Fibroblast of skin of right biceps (primary cell): ENCODE measurements at places on chromosomes 3 and 15.
A peak's percentile ranks its signal among the peaks of the same experiment; 100 is the strongest.

GRCh38 chr15:80732818-80733217 lies 37.7 kb downstream of the ABHD17C start:
- no peak for DNase-seq

- no peak for DNase-seq
Measured at GRCh38 chr3:49213998-49214397, 42.6 kb downstream of the KLHDC8B start.

- DNase-seq = no peak
Measured at GRCh38 chr3:114026331-114026730, 30.0 kb downstream of the CCDC191 start.

DNA sequence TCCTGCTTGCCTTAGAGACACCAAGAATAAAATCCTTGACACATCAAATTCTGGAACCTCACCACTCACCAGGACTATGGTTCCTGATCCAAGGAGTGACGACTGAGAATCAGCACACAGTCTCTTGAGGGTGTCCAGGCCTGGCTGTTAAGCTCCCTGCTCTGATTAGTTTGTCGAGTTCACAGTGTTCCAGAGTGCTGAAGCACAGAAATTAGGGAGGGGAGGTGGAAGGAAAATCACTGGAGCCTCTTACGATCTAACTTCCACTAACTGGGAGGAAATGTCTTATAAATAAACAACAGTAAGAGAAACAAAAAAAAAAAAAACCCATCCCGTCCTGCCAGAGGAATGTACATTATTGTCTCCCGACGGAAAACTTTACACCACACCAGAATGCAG lies 330.2 kb downstream of the TIGIT start:
- DNase-seq = no peak

- DNase-seq = peak; percentile 95
Measured at GRCh38 chr3:189563853-189564563, 67.2 kb upstream of the TP63 start.

DNA sequence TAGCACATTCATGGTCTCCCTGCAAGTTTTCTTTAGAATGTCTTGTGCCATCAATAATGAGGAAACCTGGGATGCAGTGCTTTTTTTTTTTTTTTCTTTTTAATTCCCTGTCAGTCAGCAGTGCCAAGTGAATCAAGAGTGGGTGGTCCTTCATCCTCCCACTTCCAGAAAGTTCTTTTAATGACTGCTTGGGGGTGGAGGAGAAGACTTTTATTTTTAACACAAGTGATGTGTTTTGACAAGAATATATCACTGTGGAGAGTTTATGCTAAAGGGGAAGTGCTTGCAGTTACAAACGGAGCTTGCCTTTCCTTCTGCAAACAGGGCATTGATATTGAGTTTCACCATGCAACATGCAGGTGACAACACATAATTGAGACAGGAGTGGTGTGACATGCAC lies 69.7 kb downstream of the CACNA2D3 start:
- no peak for DNase-seq

DNA sequence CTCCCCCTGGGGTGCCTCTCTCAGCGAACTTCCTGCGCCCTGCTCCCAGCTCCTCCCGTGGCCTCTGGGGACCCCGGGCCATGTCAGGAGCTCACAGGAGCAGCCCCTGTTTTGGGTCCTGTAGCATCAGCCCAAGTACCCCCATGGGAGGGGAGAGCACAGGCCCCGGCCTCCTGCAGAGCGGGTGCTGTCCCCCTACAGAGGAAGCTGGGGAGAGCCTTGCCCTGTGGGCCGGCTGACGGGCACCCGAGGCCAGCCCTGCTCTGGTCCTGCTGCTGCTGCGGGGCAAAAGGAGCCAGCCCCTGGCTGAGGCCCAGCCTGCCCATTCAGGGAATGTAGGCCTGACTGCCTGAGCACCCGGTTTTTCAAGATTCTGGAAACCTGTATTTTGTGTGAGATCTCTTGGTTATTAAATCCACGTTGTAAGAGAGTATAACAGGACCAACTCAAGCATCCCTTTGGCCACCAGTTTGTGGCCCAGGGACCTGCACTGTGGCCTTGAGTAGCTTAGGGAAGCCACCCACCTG lies 12.4 kb downstream of the PLXNA1 start:
- no peak for DNase-seq

DNA sequence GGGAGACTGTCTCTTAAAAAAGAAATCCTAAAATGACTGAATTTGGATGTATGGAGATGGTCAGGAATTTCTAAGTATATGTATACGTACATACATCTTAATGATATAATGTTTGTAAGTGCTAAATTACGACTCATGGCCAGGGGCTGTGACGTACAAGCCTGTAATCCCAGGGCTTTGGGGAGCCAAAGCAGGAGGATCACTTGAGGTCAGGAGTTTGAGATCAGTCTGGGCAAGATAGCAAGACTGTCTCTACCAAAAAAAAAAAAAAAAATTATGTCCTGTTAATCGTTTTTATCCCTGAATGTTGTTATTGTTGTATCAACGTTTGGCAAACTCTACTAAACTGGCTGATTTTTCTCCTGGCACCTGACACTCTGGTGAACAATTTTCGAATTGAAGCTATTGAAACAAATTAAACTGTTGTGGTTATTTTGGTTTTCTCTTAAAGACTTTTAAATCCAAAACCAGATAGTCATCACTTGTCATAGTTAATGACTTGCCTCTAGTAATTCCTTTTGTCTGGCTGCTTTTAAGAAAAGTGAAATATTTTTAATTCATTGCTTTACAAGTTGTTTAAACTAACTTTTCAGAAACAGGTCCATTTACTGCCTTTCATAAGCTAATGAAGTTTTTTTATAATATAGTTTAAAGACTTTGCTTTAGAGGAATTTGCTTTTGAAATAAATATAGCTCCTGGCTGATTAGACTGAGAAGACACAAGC lies 7.0 kb downstream of the MORF4L1 start:
- DNase-seq = peak; percentile 56

DNA sequence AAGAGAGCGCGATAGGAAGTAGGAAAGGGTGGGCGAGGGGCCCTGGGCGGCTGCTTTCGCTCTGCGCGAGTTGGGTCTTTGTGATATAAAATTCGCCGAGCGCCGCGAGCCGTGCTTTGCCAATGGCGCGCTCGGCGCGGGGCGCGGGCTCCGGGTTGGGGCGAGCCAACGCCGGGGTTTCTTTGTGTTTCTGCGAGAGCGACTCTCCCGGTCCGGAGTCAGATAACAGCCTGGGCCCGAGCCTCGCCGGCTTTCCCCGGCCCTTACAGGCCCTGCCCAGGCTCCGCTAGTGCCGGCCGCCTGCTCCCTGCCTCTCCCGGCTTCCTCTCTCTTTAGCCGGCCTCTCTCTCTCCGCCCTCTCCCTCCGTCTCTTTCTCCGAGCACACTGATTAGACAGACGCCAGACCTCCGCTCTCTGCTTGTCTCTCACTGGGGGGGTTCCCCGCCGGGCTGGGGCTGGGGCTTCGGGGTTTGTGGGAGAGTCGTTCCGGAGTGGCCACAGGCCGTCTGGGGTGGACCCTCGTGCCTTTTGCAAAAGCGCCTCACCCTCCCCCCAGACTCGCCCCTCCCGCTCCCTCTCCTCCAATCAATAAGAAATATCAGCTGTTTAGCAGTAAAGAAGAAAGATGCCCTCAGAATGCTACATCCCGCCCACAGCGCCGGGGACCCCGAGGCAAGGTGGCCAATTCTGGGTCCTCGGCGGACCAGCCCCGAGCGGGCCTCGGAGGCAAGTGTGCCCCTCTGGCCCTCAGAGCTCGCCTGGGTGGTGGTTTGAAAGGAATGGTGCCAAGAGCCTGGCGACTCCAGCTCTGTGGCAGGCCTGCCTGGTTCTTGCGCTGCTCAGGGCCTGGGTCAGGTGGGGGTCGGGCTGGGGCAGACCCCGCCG lies 2.9 kb downstream of the NR2F2 start:
- DNase-seq = no peak

DNA sequence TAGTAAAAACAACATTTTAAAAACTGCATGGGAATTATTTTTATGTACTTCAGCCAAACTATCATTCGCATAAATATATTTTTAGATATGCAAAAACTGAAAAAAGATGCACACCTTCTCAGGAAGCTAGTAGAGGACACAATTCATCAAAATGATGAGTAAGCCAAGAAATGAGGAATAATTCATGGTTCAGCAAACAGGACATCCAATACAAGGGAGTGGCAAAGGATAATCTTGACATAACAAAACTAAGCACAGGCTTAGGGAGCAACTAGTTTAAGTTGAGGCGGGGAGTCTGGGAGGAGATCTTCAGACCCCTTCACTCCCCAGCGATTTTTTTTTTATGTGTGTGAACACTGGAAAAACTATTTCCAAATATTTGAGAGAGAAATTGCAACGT lies 93.7 kb downstream of the ZNF280D start:
- DNase-seq = no peak

- DNase-seq = no peak
Measured at GRCh38 chr15:26806151-26806550, 33.3 kb upstream of the GABRB3 start.

- DNase-seq = peak; percentile 36
Measured at GRCh38 chr3:118001380-118001779, 1033.3 kb downstream of the IGSF11 start.

GRCh38 chr3:117310536-117310935 lies 601.0 kb downstream of the TUSC7 start:
- no peak for DNase-seq

DNA sequence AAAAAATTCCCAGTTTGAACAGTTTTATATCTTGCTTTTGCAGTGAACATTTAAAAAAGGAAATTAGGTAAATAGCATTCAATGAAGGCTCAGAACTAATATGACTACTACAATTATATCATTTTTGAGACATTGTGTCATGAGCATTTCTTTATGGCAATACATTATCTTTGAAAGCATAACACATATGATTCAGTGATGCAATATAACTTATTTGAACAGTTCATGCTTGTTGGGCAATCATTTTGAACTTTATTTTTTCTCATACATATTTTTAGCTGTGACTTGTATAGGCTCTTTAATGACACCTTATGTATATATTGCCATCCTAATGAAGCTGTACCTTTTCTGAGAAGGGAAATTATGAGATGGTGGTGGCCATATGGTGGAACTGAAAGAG lies 828.6 kb upstream of the NR2F2 start:
- peak; percentile 9 for DNase-seq

DNA sequence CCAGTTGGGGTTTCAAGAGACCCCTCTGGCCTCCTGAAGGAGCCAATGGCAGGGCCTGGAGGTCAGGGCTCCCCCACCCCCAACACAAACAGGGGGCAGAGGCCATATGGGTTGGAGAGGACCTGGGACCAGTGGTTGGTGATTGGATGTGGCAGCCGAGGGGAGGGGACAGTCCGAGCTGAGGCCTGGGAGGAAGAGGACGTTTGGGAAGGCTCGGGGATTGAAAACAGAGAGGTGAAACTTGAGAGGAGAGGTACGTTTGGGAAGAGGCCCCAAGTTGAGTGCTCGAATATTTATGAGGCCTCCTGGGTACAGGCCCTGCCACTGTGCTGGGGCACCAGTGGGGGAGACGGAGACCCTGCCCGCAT lies 53.7 kb downstream of the DNAJB8 start:
- DNase-seq = no peak

- peak; percentile 84 for DNase-seq
Measured at GRCh38 chr3:55327131-55327920, 159.8 kb downstream of the WNT5A start.

- peak; percentile 94 for DNase-seq
Measured at GRCh38 chr3:51340013-51340829, 44.9 kb upstream of the MANF start.

DNA sequence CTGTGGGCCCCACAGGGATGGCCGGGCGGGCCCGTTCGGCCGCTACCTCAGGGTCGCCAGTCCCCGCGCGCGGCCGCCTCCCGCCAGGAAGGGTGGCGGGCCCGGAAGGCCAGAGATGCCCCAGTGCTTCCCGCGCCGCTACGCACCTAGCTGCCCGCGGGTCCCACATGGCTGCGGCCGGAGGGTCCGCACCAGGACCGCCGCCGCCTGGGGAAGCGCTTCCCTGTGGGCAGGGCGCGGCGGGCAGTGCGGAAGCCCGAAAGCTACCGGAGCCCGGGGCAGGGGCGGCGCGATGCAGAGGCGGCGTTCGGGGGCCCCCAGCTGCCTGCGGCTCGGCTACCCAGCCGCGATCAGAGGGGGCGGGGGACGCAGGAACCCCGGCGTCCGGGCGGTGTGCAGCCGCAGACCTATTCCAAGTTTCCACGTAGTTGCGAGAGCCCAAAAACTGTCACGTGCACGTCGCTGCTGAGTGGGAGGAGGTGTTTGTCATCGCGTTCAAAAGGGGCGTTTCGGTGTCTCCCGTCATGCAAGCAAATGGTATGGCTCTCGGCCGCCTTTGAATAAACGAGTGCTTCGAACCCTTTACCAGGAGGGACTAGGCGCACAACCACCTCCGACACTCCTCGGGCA lies at the start of gene TRANK1:
Gene TRANK1 (minus strand): TSS at position 414 of the 630 bp plus-strand sequence. CDS start 245 bp downstream, at position 169.
- DNase-seq = peak; percentile 67

GRCh38 chr3:179720196-179720595 lies 67.4 kb downstream of the USP13 start:
- no peak for DNase-seq

- no peak for DNase-seq
Measured at GRCh38 chr15:100841426-100841825, 38.2 kb upstream of the ALDH1A3 start.

- peak; percentile 36 for DNase-seq
Measured at GRCh38 chr3:154018100-154018696, 103.0 kb upstream of the ARHGEF26 start.

DNA sequence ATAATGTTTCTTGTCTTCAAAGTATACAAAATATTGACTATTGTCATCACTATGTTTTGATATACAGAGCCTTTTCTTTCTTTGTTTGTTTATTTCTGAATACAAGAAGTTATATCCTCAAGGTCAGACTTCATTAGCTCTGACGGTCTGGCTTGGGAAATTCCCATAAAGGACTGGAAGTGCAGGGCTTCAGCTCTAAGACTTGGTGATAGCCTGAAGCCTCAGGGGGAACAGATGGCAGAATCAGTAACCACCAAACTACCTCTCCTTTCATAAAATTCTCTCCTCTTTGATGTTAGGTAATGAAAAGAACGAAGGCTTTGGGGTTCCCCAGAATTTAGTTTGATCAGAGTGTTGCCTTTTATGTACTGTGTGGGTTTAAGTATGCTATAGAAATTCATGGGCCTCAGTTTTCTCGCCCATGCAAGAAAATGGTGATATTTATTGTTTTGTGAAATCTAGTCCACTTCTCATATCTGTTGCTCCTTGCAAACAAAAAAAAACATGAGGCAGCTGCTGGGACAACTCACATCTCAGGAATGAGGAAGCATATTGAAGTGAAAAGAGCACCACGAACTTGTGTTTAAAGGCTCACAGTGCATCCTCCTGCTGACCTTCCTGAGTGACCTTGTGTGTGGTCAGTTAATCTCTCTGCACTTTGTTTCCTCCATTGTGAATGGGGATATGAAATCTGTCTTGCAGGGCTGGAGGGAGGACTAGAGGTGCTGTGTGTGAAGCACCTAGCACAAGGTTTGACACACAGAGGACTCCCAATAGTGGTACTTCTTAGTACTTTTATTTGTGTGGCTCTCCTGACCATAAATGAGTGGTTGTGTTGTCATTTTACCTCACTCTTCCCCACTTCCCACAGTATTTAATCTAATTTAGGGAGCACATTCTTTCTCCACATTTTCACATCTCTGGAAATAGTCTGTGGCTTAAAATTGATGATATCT lies 569.8 kb upstream of the IL12A start:
- no peak for DNase-seq

- DNase-seq = peak; percentile 22
Measured at GRCh38 chr15:29348336-29348914, 78.8 kb upstream of the NSMCE3 start.

- no peak for DNase-seq
Measured at GRCh38 chr3:189573004-189573403, 58.2 kb upstream of the TP63 start.
